Stimulated activated CD4-positive, alpha-beta T cell treated with anti-CD3 and anti-CD28 coated beads, Interleukin-15, amount 100 ng/mL, for 48 hours (primary cell): ENCODE measurements at places on chromosomes 4 and X.

GRCh38 chr4:141238186-141238585 lies 17.5 kb downstream of the ZNF330 start:
- DNase-seq = no peak

DNA sequence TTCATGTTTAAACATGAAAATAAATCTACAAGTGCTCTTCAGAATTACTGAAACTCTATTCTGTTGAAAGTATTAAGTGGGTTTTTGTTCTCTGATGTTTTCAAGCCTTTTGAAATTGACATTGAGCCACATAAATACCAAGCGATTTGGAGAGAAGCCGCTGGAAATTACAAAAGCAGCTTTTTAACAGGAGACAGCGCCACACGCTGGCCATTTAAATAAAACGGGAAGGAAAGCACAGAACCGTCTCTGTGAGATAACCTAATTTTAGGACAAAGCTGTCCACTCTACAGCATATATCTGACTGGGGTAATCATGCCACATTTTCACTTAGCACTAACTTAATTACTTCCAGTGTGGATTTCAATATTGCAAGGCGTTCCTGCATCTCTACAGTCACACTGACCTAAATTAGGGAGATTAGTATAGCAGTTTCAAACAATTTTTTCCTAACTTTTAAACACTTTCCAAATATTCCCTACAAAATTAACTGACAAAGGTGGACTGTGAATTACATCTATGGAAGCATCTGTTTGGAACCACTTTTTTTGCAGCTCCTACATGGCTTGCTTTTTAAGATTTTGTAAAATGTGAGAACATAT lies 6.8 kb upstream of the ANOS1 start:
- DNase-seq = no peak

GRCh38 chrX:68918202-68918601 lies 89.4 kb downstream of the EFNB1 start:
- DNase-seq = no peak

- no peak for DNase-seq
Observed at GRCh38 chr4:116391020-116391419, 694.4 kb downstream of the TRAM1L1 start.

GRCh38 chr4:121989715-121990114 lies 37.9 kb upstream of the TRPC3 start:
- no peak for DNase-seq

DNA sequence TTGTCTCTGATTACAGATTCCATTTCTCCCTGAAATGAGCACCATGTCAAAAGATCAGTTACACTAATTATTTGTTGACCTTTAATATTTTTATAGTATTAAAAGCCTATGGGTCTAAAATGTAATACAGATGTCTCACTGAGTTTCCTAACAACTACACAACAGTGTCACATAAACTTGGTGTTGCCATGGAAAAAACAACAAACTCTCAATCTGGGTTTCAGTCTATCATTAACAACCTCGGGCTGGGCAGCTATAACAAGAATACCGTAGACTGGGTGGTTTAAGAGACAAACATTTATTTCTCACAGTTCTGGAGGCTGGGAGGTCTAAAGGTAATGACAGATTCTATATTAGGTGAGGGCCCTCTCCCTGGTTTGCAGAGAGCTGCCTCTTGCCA lies 407.1 kb downstream of the HNRNPD start:
- no peak for DNase-seq

- DNase-seq = no peak
Observed at GRCh38 chr4:19195696-19196095, 1056.0 kb upstream of the SLIT2 start.

DNA sequence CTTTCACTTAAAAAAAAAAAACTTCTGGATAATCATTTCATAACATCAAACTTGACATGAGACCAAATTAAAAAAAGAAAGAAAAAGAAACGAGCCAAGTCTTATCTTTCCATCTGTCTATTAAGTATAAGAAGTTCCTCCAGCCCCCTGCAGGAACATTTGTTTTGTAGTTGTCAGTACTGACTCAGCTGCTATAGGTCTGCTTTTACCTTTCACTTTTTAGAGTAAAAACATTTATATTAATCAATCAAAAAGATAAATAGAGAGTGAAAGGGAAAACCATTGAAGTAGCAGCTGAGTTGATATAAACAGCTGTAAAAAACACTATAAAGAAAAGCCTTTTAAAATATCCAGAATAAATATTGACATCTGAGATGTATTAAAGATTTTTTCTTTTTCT lies 46.1 kb downstream of the CCDC158 start:
- no peak for DNase-seq

GRCh38 chr4:105189855-105190650 lies 43.4 kb downstream of the TET2 start:
- DNase-seq = no peak

DNA sequence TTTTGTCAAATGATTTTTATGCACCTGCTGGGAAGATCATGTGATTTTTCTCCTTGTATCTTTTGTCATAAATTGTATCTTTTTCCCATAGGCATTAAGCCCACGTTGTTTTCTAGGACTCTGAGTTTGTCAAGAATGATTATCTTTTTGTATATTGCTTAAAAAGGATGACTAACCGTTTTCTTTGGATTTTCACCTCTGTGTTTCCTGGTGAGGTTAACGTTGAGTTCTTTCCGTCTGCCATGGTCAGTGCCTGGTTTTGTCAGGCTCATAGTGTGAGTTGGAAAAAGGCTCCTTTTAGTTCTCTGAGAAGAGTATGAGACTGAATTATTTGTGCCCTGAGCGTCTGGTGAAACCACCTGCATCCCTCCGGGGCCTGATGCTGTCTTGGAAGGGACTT lies 21.9 kb downstream of the PCGF3 start:
- no peak for DNase-seq

DNA sequence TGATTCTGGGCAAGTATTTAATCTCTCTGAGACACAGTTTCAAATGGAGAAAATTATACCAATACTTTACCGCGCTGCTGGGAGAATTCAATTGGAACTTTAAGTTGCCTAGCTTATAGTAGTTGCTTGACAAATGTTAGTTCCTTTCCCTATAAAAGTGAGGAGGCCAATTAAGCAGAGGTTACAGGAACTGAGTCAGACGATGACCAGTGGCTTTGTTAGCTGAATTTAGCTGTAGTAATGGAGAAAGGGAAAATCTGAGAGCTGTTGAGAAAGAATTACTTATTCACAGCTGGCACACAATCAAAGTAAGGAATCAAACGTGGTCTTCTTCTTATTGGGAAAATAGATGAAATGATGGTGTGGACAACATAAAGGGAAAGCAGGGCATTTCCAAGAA lies 29.6 kb downstream of the SMARCA1 start:
- DNase-seq = no peak

GRCh38 chr4:72286185-72286584 lies 254.4 kb downstream of the NPFFR2 start:
- DNase-seq = no peak

- no peak for DNase-seq
Observed at GRCh38 chrX:30275498-30275897, 28.6 kb downstream of the MAGEB1 start.

GRCh38 chr4:15774020-15774420 lies 4.1 kb upstream of the CD38 start:
- no peak for DNase-seq

GRCh38 chr4:162011089-162011488 lies 152.7 kb downstream of the FSTL5 start:
- no peak for DNase-seq

DNA sequence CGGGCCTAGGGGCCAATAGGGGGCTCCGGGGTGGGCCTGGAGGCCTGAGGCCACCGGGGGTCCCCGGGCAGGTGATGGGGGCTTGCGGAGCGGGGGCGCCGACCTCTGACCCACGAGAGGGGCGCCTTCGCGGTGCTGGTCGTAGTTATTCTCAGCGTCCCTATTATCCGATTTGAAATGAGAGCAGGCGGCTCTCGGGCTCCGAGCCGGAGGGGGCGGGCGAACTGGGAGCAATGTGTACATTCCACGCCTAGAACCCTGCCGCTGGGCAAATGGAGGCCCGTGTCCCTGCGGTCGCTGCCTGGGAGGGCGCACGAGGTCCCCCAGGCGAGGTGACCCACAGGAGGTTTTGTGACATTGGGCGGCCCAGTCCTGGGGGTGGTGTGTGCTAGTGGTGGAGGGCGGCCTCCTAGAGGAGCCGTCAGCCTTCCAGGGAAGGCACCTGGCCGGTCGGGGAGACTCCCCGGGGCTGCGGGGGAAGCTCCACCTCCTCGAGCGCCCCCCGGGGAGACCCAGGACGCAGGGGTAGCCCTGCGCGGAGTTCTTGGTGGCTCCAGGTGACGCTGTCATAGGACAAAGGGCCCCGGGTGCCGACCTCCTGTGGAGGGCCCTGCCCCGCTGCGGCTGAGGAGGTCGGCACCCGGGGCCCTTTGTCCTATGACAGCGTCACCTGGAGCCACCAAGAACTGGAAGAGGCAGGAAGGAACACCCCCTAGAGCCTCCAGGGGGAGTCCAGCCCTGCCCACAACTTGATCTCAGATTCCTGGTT lies 102.6 kb upstream of the PRKX start:
- peak; percentile 23 for DNase-seq
